ENCODE measurements at places on chromosomes 12 and 14.

GRCh38 chr12:89878950-89879349 lies 170.3 kb upstream of the ATP2B1 start:
- DNase-seq, result no peak

DNA sequence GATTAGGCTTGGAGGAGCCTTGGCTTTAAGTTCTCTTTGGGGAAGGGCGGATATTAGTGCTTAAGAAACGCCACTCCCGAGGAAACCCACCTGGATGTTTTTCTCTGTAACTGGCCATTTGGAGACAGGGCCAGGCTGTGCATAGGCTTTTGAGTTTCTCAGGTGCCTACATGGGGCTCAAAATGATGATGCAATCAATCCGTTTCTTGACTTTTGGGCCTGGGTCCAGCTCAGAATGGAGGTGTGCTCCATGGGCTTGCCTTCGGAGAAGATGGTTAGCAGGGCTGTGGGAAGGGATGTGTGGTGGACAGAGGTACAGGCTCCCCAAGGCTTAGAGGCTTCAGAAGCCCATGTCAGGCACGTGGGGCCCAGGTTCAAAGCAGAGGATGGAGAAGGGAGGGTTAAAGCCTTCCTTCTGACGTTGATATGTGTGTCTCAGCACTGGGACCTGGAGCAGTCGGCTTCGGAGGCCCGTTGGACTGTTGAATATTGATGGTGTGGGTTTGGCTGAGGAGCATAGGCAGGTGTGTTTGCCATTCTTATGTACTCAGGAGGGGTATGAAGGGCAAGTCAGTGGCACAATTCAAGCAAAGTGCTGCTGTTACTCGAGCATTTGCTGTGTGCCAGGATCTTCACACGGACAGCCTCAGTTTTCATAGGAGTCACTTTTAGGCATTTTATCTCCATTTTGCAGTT lies 82.8 kb downstream of the SLC25A47 start:
- DNase-seq, result no peak

DNA sequence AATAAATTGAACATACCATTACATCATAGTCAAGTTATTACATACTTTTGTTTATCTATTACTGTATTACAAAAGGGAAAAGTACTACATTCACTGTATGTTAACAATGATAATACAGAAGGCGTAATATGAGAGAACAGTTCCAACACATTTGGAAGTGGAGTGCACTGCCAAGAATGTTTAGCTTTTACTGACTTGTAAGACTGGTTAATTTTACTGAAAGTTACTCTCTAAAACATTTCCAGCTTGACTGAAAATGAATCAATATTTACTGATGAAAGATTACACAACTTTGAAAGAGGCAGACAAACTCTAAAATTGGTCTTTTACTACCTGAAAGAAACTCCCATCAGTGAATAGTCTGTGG lies 728.5 kb downstream of the FSCB start:
- no peak for DNase-seq

- peak; percentile 74 for DNase-seq
Measured at GRCh38 chr14:105086833-105087307, 21.6 kb upstream of the GPR132 start.

- DNase-seq, result no peak
Measured at GRCh38 chr14:92425101-92425500, 88.5 kb upstream of the RIN3 start.

DNA sequence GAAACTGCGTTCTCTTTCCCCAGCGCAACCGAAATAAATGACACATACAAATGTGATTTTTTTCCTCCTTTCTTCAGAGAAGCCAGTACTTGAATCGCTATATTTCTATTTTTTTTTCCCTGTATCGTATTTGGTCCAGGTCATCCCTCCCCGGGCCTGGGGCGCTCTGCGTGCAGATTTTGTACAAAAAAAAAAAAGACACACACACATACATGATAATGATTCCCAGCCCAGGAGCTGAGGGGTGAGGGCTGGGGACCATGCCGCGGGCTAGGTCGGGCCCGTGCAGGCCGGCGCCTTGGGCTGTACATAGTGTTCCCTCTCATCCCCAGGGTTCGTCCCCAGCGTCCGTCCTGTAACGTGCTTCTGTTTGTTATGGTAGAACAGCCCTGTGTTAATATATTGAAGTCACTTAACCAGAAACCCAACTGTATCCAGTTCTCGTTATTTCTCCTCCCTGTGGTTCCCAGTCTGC lies 3.0 kb downstream of the HOXC9 start:
- DNase-seq, result no peak

DNA sequence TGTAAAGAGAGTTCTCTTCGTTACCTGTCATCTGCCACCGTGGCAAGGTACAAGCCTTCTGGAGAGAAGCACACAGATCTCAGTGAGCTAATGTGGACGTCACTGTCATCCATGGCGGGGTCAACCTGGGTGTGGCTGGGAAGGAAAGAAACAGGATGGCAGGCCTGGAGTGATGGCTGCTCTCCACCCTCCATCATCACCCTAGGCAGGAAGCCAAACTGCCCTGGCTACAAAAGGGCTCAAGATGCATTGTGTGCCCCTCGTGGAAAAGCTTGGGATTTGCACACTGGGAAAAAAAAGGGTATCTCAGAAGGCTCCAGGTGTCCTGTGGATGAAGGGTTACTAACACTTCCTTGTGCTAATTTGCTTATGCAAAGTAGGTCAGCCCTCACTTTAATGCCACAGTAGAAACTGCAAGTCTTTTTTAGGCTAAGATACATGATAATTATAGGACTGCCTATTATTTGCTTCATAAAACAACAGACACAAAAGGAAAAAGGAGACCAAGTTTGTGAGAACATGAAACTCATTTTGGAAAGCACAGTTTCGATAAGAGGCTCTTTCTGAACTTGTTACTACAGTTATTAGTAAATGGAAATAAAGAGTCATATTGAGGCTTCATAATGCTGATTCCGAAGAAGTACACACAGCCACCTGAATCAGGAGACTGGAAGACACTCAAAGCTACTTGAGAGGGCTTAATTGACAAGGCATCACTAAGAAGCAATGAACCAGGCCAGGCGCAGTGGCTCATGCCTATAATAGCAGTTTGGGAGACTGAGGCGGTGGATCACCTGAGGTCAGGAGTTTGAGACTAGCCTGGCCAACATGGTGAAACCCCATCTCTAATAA lies 18.9 kb downstream of the RFC5 start:
- no peak for DNase-seq

DNA sequence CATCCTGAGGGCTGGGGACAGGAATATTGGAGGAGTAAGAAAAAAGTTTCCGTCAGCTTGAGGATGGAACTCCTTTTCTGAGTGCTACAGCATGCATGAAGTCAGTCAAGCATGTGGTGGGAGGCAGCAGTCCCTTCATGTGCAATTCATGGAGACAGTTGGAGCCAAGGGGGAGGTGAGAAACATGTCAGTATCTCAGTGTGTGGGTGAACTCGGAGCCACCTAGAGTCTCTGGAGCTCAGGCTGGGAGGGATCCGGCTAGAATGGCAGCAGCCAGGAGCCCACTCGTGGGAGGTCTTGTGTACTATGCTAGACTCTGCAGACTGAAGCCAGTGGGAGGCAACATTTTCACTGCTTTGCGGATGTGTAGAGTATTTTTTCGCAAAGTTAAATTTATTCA lies 60.3 kb downstream of the AVPR1A start:
- no peak for DNase-seq

GRCh38 chr14:71050227-71050823 lies 143.1 kb downstream of the PCNX1 start:
- peak; percentile 4 for DNase-seq

DNA sequence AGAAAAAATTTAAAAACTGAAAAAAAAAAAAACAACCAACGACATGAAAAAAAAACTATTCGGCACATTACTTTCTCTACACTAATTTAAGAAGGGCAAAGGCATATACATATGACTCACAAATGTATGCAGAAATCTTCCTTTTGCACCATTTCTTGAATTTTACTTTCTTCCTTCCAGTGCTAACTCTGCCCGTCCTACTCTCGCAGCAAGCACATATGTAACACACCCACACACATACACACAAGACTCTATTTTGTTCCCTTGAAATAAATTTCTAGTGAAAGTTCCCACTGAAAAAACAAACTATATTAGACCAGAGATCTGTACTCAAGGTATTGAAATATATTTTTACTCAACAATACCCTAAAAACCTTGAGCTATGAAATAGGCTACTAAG lies 14.6 kb downstream of the BTG1 start:
- no peak for DNase-seq

DNA sequence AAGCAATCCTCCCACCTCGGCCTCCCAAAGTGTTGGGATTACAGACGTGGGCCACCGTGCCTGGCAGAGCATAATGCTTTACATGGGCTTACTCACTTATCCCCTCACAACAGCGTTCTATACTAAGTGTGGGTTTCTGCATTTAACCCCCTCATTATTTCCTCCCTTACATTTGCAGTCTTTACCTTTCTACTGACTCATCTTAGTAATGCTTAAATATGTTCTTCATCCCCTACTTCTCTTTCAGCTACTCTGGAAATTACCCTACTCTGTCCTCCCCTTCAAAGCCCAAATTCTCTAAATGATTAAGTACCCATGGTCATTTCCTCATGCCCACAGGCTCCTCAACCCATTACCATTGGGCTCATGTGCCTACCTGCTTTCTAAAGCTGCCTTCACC lies 40.7 kb downstream of the NKX2-1 start:
- no peak for DNase-seq

DNA sequence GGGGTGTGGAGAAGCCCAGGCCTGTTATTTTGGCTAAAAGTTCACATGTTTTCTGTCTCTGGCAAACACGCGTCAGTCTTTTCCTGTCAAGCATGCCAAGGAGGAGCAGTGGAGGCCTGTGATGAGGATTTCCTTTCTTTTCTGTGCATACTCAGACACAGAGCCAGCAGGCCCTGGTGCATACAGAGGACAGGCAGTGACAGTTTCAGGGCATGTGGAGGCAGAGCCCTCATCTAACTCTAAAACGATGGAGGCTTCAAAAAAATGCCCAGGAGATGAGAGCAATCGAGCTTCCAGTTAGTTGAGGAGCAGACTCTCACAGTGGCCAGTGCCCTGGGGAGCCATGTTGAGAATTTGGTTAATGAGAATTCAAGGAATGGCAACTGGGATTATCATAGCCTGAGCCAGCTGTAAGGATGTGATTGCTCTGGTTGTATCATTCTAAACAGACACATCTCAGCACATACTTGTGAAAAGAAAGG lies 66.5 kb downstream of the TRAFD1 start:
- no peak for DNase-seq

DNA sequence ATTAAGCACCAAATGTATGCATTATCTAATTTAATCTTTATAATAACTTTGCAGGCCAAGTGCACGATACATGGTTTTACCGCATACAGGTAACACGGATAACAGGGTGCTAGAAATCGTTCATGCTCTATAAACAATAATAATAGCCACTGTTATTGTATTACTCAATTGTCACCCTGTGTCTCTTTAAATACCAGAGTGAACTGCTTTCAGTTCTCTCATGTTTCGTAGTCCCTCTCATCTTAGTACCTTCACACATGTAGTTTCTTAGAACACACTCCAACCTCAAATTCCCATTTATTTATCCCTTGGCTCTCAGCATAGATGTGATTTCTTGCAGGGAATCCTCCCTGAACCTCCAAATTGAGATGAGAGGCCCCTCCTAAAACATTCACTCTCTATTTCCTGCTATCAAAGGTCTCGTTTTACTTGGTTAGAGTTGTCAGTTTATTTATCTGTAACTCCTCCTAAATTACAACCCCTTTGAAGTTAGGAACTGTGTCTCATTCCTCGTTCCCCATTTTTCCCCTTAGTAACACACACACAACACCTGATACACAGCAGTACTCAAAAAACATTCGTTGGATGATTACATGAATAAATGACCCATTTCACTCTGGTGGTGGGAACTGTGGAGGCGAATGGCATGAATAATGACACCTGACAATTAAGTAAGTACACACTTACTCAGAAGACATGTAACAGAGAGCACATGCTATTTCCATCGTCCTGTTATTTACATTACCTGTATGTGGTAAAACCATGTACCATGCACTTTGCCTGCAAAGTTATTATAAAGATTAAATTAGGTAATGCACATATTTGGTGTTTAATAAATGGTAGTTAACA lies 134.6 kb downstream of the BTG1 start:
- no peak for DNase-seq

GRCh38 chr12:104740668-104741067 lies 217.4 kb downstream of the SLC41A2 start:
- DNase-seq, result no peak

DNA sequence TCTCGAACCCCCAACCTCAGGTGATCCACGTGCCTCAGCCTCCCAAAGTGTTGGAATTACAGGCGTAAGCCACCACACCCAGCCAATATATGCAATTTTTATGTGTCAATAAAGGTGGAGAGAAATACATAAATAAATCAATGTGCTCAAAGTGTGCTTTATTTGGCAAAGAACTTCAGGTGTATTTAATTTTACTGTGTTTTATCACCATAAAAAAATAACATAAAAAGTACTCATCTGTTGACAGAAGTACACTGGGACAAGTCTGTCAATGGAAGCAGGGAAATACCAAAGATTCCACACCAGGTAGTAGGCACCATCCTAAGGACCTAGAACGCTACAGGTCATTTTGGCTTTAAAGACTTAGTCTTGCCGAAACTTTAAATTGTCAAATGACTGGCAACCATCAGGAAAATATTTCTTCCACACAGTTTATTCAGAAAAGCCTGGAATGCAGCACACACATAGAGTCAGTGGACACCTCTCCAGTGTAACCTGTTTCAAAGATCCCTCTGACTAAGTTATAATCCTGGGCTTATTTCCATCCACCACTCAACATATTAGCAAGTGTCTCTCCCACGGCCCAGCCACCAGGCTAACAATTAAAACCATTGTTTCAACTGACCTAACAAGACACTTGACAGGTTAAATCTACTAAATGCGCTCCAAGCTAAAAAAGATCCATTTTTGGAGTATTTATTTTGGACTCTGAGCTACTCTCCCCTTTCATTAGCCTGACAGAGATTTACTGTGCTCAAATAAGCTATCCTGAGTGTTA lies 4.2 kb downstream of the ERO1A start:
- no peak for DNase-seq

GRCh38 chr12:45355730-45356129 lies 139.8 kb downstream of the ANO6 start:
- DNase-seq, result peak; percentile 15

DNA sequence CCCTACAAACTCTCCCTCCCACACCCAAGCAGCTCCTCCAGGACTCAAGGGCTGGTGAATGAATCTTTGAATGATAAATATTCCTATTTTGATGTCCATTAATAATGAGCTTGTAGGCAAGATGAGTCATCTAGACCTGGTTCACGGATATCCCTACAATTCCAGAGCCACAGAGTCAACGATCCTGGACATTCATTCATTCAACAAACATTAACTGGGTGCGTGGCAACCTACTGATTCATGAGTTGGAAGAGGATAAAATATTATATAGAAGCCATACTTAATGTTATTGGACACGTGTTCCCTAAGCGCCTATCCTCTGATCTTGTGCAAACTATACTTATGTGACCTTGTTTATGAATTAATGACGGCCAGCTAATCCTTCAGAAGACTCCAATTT lies 420 bp upstream of the OTUB2 start:
- no peak for DNase-seq

GRCh38 chr14:94227029-94227428 lies 52.9 kb downstream of the PPP4R4 start:
- DNase-seq, result no peak
